Suppressor macrophage (primary cell): ENCODE measurements at places on chromosomes 3 and 15.

DNA sequence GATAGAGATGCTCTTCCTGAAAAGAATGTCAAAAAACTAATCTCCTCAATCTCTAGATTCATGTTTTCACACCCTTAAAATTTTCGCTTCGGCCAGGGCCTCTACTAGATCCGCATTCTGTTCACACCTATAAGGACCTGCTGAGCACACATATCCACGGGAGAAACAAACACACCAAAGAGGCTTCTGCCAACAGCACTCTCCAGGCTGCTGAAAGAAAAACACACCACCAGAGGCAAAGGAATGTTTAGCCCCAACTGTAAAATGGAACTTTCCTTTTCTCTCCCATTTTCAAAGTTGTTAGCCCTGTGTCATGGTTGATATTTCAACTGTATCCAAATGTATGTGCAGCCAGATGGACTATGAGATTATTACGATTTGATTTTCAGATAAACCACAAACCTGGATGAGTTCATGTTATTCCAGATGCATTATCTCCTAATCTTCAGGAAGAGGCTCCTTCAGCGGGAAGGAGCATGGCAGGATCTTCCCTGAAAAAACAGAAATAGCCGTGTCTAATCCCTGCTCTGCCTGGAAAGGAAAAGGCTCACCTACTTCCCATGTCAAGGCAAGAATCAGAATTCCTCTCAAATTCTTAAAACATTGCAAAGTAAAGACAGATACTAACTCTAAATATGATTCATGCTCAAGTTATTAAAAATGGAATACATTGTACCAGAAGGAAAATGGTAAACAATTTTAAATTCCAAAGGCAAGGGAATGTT, 442.7 kb upstream of the NR2F2 start:
- DNase-seq: no peak

- no peak for DNase-seq
Observed at GRCh38 chr3:114848082-114848481, 299.0 kb downstream of the ZBTB20 start.

- peak; percentile 2 for DNase-seq
Observed at GRCh38 chr3:83928391-83928790, 1030.4 kb upstream of the CADM2 start.

- no peak for DNase-seq
Observed at GRCh38 chr3:26699553-26699952, 77.0 kb downstream of the LRRC3B start.
